ENCODE measurements at places on chromosomes 6 and 20.

DNA sequence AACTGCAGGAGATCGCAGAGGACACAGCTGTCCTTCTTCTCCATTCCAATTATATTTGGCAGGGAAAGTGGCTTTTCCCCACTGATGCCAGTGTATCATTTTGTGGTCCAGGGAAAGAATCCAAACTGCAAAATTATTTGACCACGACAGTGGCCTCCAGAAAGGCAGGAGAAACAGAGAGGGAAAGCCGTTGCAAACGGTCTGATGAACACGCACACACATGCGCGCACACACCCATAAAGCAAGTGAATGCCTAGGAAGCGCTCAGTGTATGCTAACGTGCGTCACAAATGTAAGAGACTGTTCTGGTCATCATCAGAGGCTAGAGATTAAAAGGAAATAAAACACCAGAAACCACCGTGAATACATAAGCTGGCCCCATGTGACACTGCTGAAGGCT lies 54.0 kb downstream of the NPEPL1 start:
- DNase-seq = no peak

DNA sequence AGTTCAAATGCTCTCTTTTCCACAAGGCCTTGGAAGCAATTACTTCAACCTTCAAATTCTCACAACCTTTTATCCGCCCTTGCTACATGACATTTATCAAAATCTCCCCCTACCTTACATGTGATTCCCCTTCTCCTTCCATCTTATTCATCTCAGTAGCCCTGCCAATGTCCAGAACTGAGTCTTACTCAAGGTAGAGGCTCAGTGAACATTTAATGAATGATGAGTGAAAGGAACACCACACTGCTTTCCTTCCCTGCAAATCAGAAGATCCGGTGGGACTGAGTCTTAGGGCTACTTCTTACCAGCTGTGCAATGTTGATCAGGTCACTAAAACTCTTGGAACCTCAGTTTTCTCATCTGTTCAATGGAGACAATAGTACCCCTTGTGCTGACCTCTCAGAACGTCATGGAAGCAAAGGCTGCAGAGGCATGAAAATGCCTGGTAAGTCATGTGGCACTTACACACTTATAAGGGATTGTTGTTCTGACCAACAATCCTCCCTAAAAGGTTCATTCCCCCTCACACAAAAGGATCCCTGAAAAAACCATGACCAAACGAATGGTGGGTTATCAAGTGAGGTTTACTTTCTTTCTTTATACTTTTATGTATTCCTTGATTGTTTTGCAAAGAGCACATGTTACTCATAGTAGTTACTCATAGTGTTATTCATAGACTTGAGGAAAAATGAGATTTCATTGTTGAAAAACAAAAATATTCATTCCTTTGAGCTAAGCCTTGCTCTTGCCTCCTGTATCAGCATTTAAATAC lies 6.5 kb downstream of the MDGA1 start:
- no peak for DNase-seq

GRCh38 chr6:168365422-168366165 lies 46.0 kb upstream of the DACT2 start:
- DNase-seq = no peak

DNA sequence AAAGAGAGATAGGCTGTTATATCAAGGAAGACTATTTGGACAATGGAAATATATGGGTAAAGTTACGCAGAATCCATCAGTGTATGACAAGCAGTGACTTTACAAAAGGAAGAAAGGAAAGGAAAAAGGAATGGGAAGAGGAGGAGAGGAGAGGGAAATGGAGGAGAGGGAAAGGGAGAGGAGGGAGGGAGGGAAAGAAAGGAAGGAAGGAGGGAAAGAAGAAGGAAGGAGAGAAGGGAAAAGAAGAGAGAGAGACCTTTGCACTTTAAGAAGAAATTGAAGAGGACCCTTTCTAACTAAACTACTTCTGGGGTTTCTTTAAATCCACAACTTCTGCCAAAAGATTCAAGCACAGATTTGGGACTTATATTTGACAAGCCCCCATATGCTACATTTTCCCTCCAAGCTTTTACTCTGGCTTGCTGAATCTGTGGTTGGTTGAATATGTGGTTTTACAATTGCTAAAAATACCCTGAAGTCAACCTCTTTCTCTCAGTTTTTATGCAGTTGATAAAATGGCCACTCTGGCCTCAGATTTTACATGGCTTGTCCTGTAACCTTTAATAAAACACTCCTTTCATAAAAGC lies 120.8 kb upstream of the RAB32 start:
- no peak for DNase-seq

GRCh38 chr6:87929843-87930288 lies 117.8 kb upstream of the SPACA1 start:
- peak; percentile 80 for DNase-seq
